ENCODE measurements at places on chromosomes 4 and X.
A peak's percentile ranks its signal among the peaks of the same experiment; 100 is the strongest.

DNA sequence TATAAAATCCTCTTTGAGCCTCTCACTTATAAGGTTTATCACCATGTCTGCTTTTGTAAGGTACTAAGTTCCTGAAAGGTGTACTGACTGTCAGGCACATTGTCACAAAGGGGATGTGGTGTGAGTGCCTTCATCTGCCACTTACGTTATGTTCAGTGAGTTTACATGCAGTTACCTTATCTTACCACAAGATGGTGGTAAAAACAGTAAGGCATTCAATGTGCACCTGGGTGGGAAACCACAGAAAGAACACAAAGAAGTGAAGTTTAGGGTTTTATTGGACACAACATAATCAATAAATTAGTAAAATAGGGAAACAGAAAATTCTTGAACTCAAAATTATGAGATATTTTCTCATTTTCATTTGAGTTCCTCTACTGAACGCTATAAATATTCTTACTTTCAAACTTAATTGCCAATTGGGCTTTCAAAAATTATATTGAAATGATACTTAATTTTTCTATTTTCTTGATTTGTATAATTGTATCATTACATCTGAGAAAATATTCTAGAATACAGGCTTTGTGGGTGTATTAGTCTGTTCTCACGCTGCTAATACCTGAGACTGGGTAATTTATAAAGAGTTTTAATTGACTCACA, 650.8 kb downstream of the PCDH7 start:
- DNase-seq: no peak

DNA sequence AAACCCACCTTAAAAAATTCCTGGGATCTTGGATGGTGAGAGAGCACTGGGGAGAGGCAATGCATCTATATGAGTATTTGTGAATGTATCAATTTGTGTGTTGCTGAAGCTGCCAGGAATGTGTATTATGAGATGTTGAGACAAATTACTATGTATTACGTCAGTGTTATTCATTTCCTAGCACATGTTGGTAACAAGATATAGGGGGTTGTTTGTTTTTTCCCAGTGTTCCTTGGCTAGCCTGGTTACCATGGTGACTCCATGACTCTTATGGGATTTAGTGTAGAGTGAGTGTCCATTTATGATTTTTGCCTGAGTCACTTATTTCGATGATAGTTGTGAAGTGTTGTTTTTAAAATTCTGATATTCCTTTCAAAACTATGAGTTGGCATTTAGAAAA, 65.6 kb downstream of the RAB40A start:
- DNase-seq: no peak

DNA sequence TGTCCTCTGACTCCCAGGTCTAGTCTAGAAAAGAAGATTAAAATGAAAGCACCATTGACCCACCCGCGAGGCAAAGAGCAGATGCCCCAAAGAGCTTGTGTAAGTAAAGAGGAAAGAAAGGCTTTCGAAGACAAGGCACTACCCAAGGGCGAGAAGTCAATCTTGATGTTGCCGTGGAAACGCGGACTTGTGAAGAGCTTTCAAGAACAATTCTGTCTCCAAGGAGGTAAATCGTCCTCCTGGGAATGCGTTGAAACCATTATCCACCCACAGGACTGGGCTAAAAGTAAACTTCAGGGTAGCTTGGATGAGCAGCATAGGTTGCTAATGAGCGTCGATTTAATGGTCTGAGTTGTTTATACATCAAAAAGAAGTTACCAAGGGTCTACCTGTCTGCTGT, 189.3 kb downstream of the DHRSX start:
- DNase-seq: no peak

DNA sequence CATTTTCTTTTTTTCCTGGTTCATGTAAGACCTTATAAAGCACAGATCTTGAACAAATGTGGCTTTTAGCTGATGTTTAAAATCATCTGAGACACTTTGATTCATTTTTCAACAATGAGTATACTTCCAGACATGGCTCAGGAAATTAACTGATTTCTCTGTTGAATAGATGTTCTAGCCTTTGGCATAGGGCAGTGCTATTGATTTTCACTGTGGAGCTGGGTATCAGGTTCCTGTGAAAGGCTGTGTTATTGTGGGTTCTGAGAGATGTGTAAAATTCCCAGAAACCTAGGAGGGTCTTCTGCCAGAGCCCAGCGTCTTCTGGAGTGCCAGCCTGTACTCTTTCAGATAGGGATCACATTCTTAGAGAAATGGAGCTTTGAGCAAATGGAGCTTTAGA, 278.9 kb downstream of the EPHA5 start:
- no peak for DNase-seq

DNA sequence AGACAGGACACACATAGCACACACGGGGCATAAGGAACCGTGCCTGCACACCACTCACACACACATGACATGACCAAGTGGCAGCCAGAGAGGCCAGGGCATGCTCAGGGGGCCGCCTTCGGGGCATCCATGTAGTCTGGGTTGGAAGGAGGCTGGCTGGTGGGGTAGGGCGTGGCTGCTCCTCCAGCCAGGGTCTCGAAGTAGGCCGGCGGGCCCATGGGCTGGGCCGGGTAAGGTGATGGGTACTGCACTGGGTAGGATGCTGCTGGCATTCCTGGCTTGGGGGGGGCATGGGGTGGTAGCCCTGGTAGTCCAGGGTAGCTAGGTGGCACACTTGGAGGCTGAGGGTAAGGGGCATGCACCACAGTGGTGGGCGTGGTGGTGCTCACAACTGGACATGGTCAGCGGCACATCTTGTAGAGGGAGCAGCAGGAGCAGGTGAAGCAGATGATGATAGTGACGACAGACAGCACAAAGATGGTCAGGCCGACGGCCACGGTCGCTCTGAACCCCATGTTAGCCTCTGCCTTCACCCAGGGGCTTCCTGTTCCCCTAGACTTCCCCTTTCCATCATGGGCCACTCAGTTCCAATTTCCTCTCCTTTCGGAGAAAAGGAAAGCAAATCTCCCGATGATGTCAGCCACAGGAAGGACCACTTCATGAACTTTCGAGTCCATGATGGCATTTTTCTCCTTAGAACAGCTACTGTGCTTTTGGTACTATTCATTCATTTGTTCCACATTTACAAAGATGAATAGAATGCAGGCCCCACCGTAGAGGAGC, 10.9 kb upstream of the DDX3X start:
- DNase-seq: no peak

DNA sequence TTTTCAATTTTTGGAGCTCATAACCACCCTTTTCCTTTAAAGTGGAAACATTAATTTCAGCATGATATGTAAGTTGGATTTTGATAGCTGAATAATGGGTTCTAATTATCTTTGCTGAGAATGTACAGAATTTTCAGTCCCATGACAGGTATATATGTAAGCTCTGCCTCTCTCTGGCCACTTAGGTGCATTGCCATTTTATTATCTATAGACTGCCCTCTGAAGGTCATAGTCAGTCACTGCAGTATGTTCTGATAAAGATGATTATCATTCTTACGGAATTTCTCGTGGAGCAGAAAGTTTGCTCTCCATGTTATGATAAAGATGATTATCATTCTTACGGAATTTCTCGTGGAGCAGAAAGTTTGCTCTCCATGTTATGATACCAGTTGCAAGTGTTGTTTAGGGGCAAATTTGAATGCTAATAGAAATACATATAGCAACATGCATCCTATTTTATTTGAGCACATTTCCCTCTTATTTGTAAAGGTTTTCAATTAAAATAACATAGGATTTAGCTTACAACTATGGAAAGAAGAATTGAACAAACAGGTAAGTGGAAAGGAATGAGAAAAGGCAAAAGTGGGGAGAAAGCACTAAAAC, 10.4 kb downstream of the AFP start:
- DNase-seq: no peak

DNA sequence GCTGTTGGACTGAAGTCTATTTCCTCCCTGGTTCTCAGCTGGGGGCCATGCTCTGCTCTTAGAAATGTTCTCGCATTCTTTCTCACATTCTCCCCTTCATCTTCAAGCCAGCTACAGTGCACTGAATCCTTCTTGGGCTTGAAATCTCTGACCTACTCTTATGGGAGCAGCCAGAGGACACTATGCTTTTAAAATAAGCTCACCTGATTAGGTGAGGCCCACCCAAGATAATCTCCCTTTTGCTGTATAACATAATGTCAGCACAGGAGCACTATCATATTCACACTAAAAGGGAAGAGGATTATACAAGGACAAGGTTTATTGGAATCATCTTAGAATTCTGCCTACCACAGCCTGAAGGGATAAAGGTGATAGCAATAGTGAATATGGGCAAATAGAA, 146.3 kb downstream of the ZNF674 start:
- DNase-seq: no peak

DNA sequence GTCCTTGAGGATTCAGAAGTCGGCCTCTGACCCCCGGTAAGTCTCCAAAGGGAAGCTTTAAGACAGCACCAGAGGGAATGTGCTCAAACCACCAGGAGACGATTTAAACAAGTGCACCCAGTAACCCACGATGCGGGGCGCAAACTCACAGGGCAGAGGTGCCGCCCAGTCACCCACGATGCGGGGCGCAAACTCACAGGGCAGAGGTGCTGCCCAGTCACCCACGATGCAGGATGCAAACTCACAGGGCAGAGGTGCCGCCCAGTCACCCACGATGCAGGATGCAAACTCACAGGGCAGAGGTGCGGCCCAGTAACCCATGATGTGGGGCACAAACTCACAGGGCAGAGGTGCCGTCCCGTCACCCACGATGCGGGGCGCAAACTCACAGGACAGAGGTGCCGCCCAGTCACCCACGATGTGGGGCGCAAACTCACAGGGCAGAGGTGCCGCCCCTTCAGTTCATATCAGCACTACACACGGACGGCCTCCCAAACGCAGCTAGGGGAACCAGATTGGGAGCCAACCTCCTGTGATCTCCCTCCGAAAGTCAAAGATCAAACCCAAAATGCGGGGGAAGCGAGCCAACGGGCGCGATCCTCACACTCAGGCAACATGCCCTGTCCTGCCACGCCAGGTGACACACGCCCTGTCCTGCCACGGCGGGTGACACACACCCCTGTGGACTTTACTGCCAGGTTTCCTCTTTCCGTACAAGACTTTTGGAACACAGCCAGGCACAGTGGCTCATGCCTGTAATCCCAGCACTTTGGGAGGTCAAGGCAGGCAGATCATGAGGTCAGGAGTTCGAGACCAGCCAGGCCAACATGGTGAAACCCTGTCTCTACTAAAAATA, 11.3 kb downstream of the PPP2R3B start:
- DNase-seq: no peak

- no peak for DNase-seq
Observed at GRCh38 chr4:169024762-169025161, 14.7 kb upstream of the CBR4 start.

GRCh38 chrX:74343343-74344279, 39.6 kb downstream of the ZCCHC13 start:
- DNase-seq: peak; percentile 51

- no peak for DNase-seq
Observed at GRCh38 chrX:19554786-19555185, 39.5 kb upstream of the MAP3K15 start.

GRCh38 chrX:73647632-73648322, 84.8 kb downstream of the CHIC1 start:
- no peak for DNase-seq
